ENCODE measurements at places on chromosomes 5 and 9. TPM values are rescaled to one million over a fixed set of nuclear protein-coding genes. Genes with fewer than 3 reads are reported as not detected.

WNT8A gene
- total RNA-seq = not detected

NOXA1 gene
- total RNA-seq = 1.00 TPM

TMEM174 gene
- not detected for total RNA-seq

TNIP1 gene
- total RNA-seq = 48.4 TPM

CNTLN gene
- total RNA-seq = 12.1 TPM

CHSY3 gene
- 5.5 TPM for total RNA-seq

CDC37L1 gene
- 23.7 TPM for total RNA-seq

ANKRA2 gene
- 28.0 TPM for total RNA-seq

LCN15 gene
- total RNA-seq = not detected

IL33 gene
- total RNA-seq = 44.6 TPM

DMXL1 gene
- total RNA-seq = 36.7 TPM

TTC39B gene
- 31.7 TPM for total RNA-seq

GPR150 gene
- total RNA-seq = 0.33 TPM

F2RL2 gene
- total RNA-seq = 3.7 TPM

NUTM2G gene
- not detected for total RNA-seq

TRIM23 gene
- total RNA-seq = 32.1 TPM

IRGM gene
- 0.22 TPM for total RNA-seq

GDA gene
- total RNA-seq = 0.11 TPM

PRR16 gene
- 5.9 TPM for total RNA-seq

ROR2 gene
- 18.7 TPM for total RNA-seq

TBC1D9B gene
- total RNA-seq = 48.7 TPM

OTP gene
- not detected for total RNA-seq
